Activated CD4-positive, alpha-beta memory T cell treated with anti-CD3 and anti-CD28 coated beads for 36 hours (primary cell): ENCODE measurements at places on chromosomes 6 and 20. TPM values are rescaled to one million over a fixed set of nuclear protein-coding genes. Genes with fewer than 3 reads are reported as not detected.

- DNase-seq = no peak
Measured at GRCh38 chr20:39849664-39850063, 839.4 kb downstream of the MAFB start.

GRCh38 chr20:32205843-32206759 is 1.4 kb downstream of the PLAGL2 start:
- DNase-seq = peak; percentile 45

- no peak for DNase-seq
Measured at GRCh38 chr6:163640641-163641040, 226.1 kb downstream of the QKI start.

GRCh38 chr6:64926051-64926450 is 781.0 kb downstream of the EYS start:
- DNase-seq = no peak

DNA sequence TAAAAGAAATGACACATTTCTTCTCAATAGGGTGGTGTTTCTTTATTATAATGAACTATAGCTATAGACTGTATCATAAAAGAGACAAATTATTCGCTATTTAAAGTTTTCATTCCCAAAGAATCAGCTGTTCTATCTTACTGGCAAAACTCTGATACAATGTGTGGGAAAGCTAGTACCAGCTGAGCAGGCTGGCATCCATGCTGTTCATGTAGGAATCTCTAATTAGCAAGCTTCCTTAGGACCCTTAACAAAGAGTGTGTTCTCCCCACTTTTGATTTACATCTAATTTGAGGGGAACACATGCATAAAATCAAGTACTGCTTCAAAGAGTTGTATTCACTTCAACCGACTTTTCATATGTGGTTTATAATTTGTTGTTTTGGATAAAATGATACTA is 13.2 kb downstream of the STX16 start:
- DNase-seq = no peak

GRCh38 chr6:154343473-154344308 is 12.9 kb downstream of the IPCEF1 start:
- no peak for DNase-seq

GRCh38 chr20:14685183-14685582 is 347.8 kb upstream of the FLRT3 start:
- DNase-seq = no peak

GRCh38 chr6:56017198-56017597 is 141.8 kb upstream of the BMP5 start:
- no peak for DNase-seq

The DUSP15 gene
- not detected for total RNA-seq

- DNase-seq = no peak
Measured at GRCh38 chr20:46850416-46850815, 44.2 kb upstream of the EYA2 start.

- DNase-seq = no peak
Measured at GRCh38 chr6:147061252-147061651, 143.0 kb upstream of the STXBP5 start.

DNA sequence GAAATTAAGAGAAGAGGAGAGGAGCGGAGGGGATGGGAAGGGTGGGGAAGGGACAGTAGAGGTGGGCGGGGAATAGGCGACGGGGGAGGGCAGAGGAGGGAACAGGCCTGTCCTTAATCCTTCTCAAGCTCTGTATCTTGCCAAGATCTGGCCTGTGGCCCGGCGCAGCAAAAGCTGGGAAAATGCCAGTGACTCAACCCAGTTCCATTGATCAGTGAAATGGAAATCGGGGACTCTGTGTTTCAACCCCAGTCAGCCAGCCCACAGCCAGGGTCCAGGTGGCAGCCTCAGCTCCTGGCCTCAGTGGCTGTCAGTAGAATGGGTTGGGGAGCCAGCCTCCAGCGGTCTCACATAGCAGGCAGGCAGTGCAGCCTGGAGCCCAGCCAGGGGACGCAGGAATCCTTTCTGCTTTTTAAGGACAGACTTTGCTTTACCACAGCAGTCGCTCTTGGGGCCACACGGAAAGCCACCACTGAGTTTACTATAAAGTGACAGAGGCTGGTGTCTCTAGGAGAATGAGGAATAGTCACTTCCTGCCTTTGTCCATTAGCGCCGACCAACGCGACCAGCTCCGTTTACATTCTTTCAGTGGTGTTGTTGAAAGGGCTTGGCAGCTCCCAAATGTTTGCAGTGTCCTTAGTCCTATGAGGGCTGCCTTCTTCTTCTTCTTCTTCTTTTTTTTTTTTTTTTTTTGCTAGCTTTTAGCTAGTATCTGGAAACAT is 128.0 kb downstream of the RIN2 start:
- no peak for DNase-seq

DNA sequence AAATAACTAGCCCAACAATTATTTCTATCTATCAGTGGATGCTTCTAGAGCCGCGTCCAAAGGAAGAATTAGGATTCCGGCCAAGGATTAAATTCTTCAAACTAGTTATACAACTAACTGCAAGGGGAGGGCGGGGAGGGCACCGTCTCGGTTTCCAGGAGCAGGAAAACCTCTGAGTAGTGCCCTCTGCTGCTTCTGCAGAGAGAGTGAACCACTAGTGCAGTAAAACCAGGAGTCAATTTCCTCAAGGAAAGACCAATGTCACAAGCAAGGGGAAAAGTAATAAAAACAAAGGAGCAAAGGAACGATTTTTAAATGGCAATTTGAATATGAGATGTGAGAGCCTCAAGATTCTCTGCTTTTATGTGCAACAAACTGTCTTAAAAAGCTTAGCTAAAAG is 16.5 kb upstream of the UBE2J1 start:
- no peak for DNase-seq

DNA sequence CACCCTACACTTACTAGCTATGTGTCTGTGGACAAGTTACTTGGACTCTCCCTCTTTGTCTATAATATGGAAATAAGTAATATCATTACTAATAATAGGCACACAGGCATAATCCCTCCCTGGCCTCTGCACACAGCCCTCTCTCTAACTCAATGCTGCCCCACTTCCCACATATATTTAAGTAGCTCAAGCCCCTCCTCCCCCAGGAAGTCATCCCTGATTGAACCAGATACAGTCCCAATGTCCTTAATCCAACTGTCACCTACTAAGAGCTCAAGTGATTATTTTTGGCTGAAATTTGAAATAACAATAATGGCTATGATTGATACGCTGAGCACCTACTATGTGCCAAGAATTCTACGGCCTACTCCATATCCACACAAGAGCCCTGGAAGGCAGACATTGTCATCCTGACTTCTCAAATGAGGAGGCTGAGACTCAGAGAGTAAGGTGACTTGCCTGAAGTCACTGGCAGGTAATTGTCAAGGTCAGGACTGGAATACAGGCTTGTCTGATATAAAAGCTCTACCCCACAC is 29.4 kb downstream of the MRPL14 start:
- DNase-seq = no peak

The SIRPD gene
- not detected for total RNA-seq
